ENCODE measurements at places on chromosomes 16 and 17.
A peak's percentile ranks its signal among the peaks of the same experiment; 100 is the strongest.

DNA sequence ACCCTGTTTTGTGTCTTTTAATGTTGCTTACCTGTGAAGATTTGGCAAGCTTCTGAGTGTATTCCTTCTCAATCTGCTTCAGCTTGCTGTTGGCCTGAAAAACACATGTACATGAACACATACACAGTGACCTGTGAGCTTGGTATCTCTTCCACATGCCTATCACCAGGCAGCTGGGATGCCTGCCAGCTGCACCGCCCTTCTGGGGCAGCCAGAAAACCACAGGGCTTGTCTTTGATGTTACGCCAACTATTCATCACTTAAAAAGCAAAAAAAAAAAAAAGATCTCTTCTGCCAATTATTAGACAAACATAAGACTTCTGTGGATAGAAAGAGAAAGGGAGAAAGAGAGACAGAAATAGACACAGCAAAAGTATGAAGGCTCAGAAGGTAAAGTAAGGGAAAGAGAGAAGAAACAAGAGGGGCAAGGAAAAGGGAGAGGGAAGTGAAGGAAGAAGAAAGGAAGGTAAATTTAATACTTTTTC, 189.2 kb upstream of the AXIN2 start:
- DNase-seq, result peak; percentile 56

DNA sequence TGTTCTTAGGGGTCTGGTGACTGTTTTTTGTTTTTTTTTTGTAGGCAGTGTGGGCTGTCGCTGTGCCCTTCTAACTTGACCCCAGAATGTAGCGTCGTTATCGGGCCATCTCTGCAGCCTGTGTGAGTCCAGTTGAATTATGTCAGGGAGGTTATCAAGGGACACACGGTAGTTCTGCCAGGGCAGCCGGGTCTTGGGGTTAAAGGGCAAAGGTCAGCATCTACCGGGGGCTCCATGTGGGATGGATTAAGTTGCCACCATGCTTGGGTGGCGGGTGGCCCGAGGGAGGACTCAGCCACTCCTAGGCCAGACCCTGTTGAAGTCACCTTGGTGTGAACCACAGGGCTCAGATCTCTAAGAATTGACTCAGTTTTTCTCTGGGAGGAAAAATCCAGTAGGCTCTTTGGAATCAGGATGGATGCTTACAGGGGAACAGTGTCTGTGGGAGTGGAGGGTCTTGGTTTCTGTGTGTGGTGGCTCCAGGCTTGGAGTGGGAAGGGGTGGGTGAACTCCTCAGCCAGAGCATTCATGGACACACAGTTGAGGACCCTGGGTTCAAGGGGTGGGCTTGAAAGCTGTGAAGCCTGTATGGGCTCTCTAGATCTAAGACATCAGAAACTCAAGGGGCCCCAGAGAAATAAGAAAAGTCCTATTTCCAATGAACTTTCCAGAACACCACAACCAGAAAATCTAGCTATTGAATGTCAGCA, 191.7 kb downstream of the IRF8 start:
- no peak for DNase-seq

- DNase-seq, result no peak
Observed at GRCh38 chr16:56779906-56780305, 50.0 kb downstream of the NUP93 start.

DNA sequence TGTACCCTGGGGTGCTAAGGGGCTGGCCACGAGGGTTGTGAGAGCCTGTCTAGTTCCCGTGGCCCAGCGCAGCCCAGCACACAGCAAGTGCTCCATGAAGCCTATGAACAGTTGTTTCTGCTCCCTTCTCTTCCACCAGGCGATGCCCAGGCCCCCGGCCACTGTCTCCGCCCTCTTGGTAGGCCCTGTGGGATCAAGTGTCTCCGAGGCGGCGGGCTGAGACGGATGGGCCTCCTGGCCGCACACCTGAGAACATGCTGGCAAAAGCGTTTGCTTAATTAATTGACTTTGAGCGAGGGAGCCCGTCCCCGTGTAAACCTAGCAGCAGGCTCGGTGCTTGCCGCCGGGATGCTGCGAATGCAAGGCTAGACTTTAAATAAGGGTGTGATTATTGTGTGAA, 129.7 kb upstream of the GSE1 start:
- DNase-seq, result no peak

DNA sequence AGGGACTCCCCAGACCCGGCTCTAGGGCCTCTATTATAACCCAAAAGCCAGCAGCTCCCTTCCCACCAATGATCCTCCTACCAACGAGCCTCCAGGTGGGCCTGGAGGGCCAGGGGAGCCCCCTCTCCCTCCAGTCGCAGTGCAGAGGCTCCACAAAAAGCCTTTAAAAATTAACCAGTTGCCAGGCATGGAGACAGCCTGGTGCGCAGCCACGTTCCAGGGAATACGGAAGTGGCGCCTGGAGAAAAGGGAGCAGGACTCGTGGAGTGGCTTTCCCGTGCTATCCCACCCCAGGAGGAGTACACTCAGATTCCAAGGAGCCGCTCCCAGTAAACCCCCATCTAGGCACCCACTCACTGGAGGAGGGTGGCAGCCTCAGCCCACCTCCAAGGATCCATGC, 112.3 kb downstream of the ZNF423 start:
- DNase-seq, result no peak

Data from NCI-H2081 treated with DMSO at 0.1 percent for 48 hours (cell line).